ENCODE measurements at places on chromosomes 2 and 18.

- no peak for DNase-seq
Observed at GRCh38 chr18:289026-289425, 21.2 kb upstream of the THOC1 start.

- DNase-seq, result no peak
Observed at GRCh38 chr2:157932480-157933159, 56.5 kb upstream of the ACVR1 start.

GRCh38 chr18:75134611-75134975, 74.3 kb downstream of the PTGR3 start:
- no peak for DNase-seq

DNA sequence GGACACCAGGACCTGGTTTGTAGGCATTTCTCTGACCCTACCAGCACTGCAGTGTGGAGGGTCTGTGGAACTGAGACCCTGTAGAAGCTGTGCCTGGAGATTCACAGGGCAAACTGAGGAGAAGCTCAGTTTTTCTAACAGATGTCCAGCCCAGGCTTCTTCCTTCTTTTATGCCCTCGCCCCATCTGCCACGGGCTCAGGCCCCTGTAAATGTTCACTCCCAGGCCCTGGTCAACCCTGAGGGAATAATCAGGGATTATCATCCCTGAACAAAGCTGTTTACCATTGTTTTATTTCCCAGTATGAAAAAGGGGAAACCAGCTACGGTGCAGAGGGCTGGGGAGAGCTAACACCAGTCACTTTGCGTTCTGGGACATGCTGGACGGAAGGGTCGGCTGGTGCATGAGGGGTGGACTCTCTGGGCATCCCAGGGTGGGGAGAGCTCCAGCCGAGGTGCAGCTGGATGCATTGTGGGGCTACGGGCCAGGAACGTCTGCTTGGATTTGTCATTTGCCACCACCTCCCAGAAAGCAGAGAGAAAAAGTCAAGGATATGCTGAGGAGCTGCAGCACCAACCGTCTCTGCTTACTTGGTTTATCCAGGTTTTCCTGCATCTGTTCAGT, 183.8 kb downstream of the TFCP2L1 start:
- no peak for DNase-seq

GRCh38 chr2:224910574-224910925, 131.7 kb downstream of the DOCK10 start:
- no peak for DNase-seq

Measured in NCI-H2029 (cell line).